Chondrocyte (in vitro differentiated cells): ENCODE measurements at places on chromosomes 2 and 18.

GRCh38 chr2:222465746-222466145 lies 41.4 kb downstream of the SGPP2 start:
- no peak for DNase-seq

DNA sequence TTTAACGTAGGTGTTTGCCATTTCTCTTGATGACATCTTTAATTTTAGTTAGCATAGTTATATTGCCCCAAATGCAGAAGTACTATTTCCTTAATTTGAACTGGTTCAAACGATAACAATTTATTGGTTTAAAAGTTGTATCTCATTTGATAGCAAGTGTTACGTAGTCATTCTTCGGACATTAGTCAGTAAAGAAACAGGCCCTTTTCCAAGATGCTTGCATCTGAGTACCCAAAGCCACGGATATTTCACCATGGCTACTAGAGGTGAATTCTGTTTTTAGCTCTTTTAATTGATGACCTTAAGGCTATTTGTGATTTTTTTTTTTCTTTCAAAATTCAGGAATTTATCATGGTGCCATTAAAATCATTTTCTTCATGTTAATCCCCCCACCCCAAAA lies 32.1 kb downstream of the GLS start:
- no peak for DNase-seq

GRCh38 chr2:113084249-113085000 lies 16.7 kb downstream of the IL1F10 start:
- no peak for DNase-seq

DNA sequence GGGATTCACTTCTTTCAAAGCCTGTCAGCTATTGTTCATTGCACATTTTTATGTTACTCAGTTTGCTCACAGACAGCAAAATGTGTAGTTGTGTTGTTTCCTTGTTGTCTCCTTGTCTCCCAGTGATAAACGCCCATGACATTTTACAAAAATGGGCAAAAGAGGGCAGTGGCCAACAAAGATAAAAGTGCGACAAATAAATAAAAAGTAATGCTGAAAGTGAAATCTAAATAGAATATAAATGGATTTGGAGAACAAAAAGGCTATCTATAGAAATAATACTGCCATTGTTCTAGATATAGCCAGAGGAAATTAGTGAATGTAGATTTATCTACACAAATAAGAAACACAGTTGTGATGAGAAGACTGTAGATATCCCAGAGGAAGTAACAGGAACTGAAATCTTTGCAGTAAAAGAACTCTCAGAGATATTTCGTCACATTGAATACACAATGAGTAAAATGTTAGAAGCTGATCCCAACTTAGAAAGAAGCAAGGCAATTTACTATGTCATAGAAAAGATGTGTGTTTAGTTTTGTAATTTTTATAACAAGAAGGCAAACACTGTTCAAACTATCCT lies 1186.2 kb upstream of the FAM98A start:
- no peak for DNase-seq

- DNase-seq, result no peak
These were observed 216.8 kb downstream of the RAD51AP2 start for GRCh38 chr2:17301437-17301836.

DNA sequence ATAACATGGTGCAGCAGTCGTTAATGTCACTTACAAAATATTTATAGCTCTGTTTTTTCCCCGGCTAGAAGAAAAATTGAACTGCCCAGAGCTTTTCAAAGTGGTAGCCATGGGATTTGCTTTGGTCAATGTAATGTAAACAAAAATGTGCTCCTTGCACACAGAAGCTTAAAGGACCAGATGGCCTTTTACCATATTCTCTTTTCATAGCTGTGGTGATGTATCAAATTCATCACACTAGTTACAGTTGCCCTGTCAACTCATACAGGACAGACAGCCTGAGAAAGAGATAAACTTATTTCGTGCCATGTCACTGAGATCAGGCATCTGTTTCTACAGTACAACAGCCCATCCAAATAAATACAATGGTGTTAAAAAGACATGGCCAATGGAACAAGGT lies 368.1 kb upstream of the CDH19 start:
- DNase-seq, result no peak

- no peak for DNase-seq
These were observed 286.0 kb downstream of the LPIN1 start for GRCh38 chr2:12032398-12032797.

- DNase-seq, result no peak
These were observed 24.2 kb upstream of the ARL5A start for GRCh38 chr2:151852260-151853069.

GRCh38 chr2:171726847-171727450 lies 39.7 kb downstream of the DYNC1I2 start:
- no peak for DNase-seq

DNA sequence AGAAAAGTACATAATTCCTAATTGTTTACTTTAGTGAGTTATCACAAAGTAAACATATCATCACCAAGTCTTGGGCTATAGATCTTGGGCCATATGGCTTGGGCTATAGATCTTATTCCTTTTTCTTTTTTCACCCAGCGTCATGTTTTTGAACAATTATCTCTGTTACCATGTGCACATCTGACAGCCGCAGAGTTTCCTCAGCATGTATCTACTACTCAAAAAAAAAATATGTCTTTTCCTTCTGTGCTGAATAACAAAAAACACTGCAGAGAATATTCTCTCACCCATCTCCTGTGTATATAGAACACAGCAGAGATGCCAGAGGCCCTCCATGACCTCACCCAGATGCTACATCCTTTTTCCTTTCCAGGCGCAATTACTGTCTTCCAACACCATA lies 76.2 kb upstream of the MYO3B start:
- DNase-seq, result no peak

DNA sequence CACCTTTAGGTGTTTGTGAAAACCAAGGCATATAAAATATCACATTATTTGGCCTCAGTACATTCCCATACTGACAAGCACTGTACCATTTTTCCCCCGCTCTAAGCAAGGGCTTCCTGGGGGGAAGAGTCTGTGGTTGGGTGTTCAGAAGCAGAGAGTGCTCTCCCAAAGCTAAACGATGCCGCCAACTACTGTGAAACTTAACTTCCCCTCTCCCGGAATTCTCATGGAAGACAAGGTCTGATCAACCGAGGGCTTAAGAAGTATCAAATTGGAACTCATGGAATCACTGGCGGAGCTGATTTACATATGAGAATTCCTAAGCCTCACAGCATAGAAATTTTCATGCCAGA lies 433 bp upstream of the MFF start:
- no peak for DNase-seq

GRCh38 chr2:3189076-3189591 lies 188.5 kb downstream of the EIPR1 start:
- no peak for DNase-seq

GRCh38 chr2:38617301-38617700 lies 14.6 kb upstream of the HNRNPLL start:
- no peak for DNase-seq

DNA sequence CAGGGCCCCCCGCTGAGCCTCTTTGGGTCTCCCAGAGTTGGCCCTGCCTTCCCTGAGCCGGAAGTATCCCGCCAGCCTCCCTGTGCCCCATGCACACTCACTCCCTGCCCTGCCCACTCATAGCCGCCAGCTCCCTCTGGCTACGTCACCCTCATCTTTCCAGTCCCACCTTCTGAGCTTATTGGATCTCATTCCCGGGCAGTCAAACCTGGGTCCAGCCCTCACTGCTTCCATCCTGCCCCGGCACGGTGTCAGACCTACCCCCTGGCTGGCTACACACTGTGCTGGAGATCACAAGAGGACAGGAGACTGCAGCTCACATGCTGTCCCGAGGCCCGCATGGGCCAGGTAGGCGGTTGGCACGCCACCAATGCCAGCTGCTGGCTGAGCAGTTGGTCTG lies 147.2 kb downstream of the ASB1 start:
- no peak for DNase-seq

- no peak for DNase-seq
These were observed 249.9 kb upstream of the THUMPD2 start for GRCh38 chr2:40028792-40029488.

GRCh38 chr2:181235683-181236459 lies 221.3 kb upstream of the ITGA4 start:
- no peak for DNase-seq

GRCh38 chr2:74014813-74015212 lies 30.1 kb downstream of the TET3 start:
- DNase-seq, result no peak

DNA sequence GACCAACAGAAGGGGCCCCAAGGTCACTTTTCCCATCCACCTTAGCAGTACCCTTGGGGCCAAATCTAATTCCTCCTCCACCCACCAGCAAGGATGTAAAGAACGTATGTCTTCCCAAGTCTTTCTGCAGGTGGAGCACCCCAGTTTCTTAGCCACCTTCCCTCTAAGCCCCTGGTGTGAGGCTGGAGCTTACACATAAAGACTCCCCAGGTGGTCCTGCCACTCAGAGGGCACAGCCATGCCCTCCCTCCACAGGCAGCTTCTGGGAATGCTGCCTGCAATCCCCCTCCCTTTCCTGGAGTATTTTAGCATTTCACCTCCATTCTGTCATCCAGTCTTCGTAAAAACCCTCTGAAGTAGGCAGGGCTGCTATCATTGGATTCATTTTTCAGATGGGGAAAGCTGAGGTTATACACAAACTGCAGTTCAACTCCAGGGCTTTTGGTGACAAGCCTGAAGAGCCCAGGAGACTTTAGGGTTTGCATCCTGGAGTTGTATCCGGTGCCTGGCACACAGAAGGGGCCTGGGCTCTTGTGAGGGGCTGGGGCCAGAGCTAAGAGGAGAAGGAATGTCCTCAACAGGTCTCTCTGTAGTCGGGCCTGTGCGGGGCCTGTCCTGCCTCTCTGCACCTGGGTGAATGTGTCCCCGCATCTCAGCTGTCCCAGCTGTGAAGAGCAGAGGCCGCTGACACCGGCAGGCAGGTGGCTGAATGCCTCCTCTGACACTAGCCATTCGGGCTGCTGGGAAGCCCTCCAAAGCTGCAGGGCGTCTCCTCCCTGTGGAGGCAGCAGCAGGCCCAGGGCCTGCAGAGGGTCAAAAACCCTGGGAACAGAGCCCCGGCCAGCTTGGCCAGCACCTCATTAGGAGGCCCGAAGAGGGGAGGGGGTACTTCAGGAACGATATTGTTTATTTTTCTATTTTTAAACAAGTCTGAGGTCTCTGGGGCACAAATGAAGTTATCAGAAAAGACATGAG lies 27.6 kb downstream of the CIB4 start:
- DNase-seq, result no peak

- no peak for DNase-seq
These were observed 87.4 kb downstream of the RNF144A start for GRCh38 chr2:7004636-7005035.

- DNase-seq, result peak; percentile 83
These were observed 39.4 kb downstream of the MYT1L start for GRCh38 chr2:2291500-2292260.

DNA sequence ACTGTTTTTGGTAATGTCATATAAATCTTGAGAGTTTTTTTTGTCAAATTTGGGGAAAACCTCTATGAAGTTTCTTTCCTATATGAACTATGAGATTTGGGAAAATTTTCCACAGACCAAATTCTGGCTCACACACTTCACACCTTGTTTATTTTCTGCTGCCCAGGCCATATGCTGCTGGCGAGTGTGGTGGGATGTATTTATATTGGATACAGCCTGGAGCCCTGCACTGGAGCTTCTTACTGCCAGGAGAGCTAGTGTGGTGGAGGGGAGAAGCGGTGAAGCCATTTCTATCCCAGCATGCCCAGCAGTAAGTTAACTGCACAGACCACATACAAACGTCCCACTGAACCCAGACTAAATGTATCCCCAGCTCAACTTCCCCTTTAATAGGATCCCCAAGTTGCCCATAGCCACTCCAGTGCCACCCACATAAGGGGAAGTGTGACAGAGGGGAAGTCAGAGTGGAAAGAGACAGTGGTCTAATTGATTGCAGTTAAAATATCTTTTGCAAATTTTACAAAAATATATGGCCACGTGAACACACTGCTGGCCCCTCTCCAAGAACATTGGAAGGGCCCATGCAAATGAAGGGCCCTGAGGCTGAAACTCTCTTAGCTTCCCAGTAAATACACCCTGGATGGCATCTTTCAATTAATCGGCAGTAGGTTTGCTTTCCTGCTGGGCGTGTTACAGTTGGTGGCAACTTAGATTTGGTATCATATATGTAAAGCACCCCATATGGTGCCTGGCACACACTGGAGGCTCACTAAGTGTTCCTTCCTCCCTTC lies 146.6 kb upstream of the ITGA6 start:
- DNase-seq, result no peak

DNA sequence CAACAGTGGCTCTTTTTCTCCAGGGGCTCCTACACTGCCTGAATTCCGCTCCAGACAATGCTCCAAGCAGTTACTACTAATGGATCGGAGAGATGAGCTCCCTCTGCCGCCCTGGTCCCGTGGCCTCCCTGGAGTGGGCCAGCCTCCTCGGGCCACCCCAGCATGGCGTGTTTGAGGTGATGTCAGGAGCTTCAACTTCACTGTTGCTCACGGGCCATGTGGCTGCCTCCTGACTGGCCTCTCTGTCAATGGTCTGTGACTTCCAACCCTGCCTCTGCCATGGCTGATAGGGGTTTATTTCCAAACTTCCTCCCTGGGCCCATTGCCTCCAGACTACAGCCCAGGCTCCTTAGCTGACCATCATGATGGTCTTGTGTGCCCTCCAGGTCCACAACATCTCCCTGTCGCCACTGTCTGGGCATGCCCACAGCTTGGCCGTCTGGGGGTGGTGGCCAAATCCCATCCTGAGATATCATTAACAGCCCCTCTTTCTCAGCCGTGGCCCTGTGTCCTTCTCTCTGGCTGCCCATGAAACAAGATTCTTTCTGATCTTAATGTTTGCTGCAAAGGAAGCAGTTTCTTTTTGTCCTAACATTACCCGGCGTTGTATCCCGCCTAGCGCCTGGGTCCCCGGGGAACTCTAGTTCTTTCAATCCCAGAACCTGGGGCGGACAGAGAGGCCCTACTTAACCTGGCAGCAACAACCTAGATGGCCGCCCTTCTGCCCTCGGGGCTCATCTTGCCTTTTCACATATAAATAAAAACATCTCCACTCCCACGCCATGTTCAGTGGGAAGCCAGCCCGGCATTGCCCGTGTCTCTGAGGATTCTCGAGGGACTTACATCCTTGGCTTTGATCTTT lies 38.1 kb downstream of the ATOH8 start:
- DNase-seq, result peak; percentile 76
